NCI-H1694 (cell line): ENCODE measurements at places on chromosomes 1 and 21.

GRCh38 chr1:2368053-2368744 lies 23.2 kb downstream of the MORN1 start:
- no peak for DNase-seq

DNA sequence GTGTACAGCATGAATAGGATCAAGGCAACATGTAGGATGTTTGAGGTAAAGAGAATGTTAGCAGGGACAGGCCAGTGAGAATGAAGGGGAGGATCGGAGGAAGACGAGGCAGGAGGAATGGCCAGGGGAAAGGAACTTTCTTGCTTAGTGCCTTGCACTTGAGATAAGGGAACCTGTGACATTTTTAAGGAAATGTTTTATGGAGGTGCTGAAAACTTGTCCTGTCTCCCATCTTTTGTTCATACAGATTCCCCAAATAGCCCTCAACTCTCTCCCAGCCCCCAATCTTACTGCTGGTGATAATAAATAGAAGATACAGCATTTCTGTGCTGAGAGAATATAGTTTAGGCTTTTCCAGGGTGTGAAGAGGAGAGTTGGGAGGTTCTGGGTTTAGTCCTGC lies 13.6 kb downstream of the ATP8B2 start:
- DNase-seq = no peak

DNA sequence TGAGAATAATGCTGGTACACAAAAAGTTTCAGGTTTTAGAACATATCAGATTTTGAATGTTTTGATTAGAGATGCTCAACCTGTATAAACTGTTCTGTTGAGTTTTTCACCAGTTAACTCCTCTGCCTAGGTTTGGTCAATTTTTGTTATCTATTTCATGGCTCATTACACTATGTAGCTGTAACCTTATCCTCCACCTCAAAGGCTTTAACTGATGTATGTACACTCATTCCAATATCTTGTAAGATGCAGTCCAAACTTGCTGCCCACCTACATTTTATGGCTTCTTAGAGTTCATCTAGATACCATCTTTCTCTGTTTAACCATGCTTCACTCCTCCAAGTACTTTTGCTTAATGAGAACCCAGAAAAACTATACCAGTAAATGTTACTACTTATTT lies 107.8 kb downstream of the EIF4G3 start:
- DNase-seq = no peak

DNA sequence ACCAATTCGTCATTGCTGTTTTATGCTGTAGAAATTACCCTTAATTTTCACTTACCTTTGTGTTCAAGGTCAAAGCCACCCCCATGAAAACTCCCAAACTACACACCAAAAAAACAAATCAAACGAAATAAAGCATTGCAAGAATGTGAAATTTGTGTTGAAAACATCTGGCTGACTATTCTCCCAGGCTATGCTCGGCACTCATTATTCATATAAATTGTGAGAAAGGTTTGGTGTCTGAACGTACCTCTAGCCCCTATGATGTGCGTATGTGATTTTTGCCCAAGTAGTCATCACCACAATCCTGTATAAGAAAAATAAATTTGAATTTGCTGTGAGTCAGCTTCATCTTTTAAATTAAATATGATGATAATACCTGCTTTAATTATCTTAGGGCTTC lies 34.9 kb downstream of the ADAMTS1 start:
- DNase-seq = no peak
